ENCODE measurements at places on chromosomes 12 and 14.

- peak; percentile 24 for DNase-seq
These were observed 180.4 kb upstream of the ATP2B1 start for GRCh38 chr12:89889062-89889461.

DNA sequence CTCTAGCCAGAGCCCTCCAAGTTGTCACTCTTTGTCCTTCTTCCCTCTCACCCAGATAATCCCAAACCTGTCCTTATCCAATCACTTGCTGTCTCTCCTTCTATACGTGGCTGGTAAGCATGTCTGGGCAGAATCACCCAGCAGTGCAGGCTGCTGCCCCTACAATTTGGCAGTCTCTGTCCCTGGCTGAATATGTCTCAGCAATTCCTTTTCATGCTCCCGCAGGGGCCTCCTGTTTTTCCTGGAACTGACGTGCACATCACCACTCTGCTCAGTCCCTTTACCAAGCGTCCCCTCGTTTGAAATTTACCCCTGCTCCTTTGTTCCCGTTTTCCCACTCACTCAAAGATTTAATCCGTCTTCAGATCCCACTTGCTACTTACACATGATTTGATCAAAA lies 80.0 kb downstream of the ST8SIA1 start:
- no peak for DNase-seq

DNA sequence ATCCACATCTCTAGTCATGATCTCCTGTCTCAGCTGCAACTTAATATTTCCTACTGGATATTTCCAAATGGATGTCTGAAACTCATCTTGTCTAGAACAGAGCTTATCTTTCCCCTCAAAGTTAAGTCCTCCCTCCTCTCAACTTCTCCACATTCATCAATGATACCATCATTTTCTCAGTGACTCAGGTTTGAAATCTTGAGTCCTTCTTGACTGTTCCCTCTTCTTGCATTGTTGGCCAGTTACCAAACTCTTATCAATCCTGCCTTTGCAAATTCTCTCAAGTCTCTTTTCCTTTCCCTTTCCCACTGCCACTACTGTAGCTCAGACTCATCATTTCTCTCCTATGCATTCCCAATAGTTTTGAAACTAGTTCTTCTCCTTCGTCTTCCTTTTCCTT lies 14.3 kb upstream of the CHURC1 start:
- no peak for DNase-seq

DNA sequence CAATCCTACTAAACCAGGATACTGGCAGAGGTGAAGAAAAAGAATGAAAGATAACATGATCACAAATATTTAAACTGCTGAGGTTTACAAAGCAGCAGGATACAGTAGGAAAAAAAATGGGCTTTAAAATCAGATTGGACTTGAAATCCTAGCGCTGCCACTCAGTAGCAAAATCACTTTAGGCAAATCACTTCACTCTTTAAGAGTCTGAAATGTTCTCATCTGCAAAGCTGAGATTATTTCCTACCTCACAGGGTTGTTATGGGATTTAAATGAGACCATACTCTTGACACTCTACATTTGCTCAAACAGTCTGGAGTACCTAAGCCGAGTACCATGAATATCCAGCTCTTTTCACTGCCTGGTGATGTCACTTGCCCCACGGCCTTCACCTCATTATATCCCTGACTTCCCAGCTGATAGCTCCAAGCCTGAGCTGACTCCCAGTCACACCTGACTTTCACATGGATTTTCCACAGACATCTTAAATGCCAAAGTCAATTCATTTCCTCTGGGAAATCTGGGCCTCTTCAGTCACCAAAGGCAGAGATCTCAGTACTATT lies 60.2 kb downstream of the UBR7 start:
- no peak for DNase-seq

DNA sequence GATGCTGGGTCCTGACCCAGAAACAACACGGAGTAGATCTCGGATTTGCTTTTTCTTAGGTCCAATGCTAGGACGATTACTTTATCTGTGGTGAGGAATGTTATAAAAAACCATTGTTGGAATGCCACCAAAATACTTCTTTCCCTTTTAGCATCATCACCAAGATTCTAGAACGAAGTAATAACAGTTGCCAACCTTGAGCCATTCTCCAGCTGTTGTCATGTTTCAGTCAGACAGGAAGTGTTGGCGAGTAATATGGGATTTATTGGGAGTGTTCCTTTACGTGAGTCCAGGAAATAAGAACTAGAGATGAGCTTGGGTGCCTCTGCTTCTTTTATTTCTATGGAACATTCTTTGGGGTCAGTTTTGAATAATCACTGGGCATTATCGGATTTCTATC lies 892.9 kb downstream of the DIO2 start:
- no peak for DNase-seq

DNA sequence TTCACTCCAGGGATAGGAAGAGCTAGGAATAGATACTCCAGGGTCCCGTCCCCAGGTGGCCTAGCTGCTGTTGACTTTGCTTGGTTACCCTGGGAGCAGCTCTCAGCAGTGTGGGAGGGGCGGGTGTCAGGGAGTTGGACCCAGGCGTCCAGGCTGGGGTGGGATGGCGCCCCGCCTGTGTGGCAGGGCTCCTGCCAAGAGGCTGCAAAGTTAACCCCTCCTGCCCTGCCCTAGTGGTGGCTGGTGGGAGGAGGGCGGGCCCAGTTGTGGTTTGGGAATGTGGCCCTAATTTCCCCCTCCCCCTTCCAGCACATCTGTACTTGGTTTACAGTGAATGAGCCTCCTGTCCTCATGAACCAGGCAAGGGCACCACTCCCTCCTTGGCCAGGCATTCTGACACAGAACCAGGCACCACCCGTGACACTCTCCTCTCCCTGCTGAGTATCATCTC lies 1.7 kb upstream of the RARG start:
- DNase-seq, result no peak

GRCh38 chr12:81350309-81350708 lies 272.4 kb downstream of the ACSS3 start:
- no peak for DNase-seq

DNA sequence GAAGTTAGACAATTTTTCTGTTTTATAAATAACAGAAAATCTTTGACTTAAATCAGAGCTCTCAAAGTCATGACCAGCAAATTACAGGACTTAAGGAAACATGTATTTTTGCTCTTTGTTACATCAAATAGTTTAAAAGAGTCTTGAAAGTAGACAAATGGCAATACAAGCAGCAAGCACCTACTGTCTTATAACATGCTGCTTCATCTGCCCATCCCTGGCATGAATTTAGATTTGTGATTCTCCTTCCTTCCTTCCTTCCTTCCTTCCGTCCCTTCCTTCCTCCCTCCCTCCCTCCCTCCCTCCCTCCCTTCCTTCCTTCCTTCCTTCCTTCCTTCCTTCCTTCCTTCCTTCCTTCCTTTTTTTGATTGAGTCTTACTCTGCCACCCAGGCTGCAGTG lies 715.6 kb upstream of the FLRT2 start:
- DNase-seq, result no peak

DNA sequence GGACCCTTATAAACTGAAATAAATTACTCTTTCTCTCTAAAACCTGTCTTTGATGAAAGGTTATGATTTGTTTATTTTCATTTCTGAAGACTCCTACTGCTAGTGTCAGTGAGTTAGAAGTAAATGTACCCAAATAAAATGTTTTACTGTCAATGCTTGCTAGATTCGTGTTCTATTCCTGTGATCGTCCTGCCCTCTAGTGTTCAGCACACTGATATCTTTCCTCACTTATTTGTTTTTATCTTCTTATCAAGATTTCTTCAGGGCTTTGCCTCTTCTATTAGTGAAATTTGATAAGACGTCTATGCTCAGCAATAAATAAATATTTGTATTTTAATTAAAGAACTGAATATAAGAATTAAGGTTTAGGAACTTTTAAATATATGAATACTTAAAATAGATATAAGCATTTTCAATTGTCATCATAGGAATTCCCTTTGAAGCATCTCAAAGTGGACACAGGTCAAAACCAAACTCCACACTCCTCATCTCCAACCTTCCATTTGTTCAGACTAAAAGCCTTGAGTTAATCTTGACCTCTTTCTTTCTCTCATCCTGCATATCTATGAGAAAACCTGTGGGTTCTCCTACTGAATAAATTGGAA lies 75.8 kb downstream of the C12orf50 start:
- DNase-seq, result peak; percentile 51

DNA sequence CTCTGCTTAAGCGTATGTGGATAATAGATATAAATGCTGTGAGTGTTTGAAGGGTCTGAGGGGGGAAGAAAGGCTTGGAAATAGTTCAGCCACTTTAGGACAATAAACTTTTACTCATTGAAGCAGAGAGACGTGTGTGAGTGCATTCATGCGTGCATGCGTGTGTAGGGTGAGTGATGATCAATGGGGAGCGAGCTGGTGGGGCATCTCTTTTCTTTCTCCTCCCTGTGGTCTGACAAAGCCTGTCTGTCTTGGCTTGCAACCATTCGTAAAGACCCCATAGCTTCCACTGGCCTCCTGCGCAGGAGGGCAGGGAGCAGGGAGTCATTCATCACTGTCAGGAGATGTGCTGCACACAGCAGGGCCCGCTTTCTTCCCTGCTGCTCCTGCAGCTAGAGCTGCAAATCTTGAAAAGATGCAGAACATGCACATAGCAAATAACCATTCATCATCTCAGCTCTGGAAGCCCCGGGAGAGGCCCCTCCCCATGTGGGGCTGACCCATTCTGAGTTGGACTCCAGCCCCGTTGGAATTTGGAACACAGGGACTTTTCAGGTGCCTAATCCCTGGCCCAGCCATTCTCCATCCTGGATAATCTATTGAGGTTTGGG lies 223.2 kb downstream of the PPM1H start:
- DNase-seq, result no peak

DNA sequence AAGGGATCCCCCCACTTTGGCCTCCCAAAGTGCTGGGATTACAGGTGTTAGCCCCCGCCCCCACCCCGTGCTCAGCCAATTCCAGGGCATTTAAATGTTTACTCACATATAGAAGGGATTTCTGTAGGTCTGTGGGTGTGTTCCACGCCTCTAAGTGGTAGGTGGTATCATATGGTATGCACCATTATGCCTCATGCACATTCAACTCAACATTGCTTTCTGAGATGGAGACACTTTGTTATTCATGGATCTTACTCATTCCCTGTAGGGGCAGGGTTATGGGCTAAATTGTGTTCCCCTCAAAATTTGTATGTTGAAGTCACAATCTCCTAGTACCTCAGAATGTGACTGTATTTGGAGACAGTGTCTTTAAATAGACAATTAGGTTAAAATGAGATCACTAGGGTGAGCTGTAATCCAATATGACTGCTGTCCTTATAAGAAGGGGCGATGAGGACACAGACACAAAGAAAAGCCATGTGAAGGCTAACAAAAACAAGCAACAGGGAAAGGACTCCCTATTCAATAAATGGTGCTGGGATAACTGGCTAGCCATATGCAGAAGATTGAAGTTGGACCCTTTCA lies 200.6 kb downstream of the EFCAB11 start:
- DNase-seq, result no peak

DNA sequence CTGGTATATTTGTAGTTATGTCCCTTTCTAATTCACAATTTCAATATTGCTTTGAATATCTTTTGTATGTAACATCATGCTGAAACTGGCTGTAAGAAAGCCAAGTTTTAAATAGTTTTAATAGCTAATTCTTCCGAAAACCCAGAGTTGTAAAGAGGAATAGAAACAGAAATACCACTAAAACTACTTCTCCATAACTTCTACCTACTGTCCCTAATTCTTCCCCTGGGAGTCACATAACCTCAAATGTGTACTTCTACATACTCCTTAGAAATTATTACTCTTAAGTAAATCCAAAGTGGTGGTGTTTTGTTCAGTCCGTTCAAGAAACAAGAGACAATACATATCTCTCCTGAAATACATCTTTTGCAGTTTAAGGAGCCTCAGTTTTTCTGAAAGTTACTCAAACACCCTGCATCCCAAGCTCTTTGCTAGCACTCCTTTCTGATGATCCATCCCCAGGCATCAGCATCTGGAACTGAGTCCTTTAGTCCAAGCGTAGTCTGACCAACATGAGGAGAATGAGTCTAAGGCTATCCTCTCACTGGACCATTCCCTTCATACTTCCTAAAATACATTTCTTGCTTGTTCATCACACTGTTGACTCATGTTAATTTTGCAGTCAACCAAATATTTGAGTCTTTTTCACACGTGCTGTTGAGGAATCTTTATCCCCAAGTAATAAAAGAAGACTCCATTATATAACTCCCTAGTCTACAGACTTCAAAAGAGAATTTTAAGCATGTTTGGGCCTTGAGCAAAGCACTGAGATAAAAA lies 214.3 kb upstream of the NUDT4 start:
- DNase-seq, result no peak

DNA sequence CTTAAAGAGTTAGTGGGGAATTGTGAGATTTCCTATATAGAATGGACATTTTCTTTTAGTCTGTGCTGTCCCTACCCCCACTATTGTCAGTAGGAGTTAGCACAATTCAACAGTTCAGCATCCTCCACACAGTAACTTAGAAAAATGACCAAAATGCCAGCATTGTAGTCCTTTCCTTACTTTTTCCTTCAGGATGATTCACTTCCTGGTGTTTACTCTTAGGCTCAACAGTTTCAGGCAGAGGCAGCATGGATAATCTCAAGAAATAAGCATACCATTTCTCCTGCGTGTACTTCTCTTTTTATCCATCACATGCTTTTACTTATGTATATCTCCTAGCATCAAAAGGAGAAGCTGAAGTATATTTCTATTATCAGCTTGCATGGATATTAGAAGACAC lies 683.4 kb downstream of the SLC16A7 start:
- no peak for DNase-seq

DNA sequence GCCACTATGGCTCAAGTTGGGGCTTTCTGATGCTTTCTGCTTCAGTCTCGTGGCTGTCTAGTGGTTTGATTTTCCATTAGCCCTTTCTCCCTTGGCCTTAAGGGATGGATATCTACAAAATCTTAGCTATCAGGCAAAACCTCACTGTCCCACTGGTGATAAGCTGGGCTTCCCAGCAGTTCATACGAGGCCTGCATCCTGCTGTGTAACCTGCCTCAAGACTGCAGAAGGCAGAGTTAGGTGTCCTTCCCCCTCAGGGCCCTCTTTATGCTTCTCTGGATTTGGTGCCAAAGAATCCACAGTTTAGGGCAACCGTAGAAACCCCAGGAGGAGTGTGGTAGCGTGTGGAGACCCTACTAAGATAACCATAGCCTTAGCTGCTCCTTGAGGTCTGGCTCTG lies 38.9 kb downstream of the ETV6 start:
- DNase-seq, result no peak

- DNase-seq, result no peak
These were observed 91.4 kb downstream of the DNAH10 start for GRCh38 chr12:123853396-123854070.

DNA sequence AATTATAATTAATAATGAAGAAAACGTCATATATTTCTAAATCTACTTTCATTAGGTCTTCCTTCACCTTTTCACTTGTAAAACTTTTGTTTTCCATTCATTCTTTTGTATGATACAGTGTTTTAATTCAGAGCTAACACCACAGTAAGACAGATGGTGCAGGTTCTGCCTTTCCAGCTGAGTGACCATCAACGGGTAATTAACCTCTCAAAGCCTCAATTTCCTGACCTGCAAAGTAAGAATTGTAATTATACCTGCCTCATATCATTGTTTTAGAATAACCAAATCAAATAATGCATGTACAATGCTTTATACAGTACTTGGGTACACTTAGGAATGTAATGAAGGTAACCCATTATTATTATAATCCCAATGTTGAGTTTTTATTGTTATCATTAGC lies 157.6 kb downstream of the FOXA1 start:
- DNase-seq, result no peak
